ENCODE measurements at places on chromosomes 6 and 20.
A peak's percentile ranks its signal among the peaks of the same experiment; 100 is the strongest.

GRCh38 chr20:1907586-1907985, 12.4 kb downstream of the SIRPA start:
- DNase-seq = no peak

DNA sequence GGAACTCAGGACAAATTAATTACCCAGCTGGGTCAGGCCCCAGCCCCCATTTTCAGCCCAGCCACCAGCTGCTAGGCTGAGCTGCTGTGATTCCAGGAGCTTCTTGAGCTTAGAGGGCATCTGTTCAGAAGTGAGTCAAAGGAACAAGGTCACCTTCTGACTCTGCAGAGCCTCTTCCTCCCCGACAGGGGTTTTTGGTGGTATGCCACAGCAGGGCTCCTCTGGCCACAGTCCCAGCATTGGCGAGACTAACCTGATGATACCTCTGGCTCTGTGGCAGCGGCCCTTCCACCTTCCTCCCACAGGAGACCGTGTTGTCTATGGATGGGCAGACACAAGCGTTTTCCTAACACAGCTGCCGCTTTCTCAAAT, 39.7 kb downstream of the ZC3H12D start:
- peak; percentile 55 for DNase-seq

- DNase-seq = no peak
Observed at GRCh38 chr6:87182321-87182720, 27.0 kb downstream of the ZNF292 start.

DNA sequence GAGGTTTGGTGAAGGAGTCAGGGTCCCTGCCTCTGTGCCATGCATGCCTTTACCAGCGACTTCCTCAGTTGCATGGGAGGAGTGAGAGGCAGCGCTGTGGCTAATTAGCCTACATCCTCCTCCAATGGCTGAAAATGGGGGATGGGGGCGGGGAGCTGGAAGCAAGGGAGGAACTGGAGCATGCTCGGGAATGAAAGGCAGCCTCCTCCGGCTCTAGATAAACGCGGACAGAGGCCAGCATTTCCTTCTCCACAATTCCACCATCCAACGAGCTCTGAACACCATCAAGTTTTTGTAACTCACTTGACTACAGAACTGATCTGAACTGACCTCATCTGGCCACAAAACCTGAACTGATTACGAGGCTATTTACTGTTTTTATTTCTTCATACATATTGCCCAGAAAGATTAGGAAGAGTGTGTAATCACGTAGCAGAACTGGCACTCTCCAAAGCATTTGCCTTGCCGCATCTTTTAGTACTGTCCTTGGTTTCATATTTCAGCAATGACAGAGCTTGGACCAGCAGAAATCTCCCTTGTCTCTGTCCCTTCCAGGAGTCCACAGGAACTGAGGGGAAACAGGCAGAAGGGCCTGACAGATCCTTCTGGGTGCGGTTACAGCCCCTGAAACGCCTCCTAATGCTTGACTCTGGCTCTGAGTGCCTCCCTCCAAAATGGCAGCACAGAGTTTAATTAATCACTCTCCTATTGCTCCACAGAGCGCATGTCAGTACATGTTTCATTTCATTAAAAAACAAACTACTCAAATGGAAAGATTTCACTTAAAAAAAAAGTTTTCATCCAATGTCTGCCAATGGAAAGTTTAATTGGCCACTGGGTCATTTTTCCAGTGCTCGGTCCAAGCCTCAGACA, 58.2 kb upstream of the TRAF3IP2 start:
- DNase-seq = no peak

GRCh38 chr20:56664796-56665195, 35.7 kb downstream of the TFAP2C start:
- no peak for DNase-seq

GRCh38 chr6:154219250-154219649, 137.4 kb downstream of the IPCEF1 start:
- no peak for DNase-seq

DNA sequence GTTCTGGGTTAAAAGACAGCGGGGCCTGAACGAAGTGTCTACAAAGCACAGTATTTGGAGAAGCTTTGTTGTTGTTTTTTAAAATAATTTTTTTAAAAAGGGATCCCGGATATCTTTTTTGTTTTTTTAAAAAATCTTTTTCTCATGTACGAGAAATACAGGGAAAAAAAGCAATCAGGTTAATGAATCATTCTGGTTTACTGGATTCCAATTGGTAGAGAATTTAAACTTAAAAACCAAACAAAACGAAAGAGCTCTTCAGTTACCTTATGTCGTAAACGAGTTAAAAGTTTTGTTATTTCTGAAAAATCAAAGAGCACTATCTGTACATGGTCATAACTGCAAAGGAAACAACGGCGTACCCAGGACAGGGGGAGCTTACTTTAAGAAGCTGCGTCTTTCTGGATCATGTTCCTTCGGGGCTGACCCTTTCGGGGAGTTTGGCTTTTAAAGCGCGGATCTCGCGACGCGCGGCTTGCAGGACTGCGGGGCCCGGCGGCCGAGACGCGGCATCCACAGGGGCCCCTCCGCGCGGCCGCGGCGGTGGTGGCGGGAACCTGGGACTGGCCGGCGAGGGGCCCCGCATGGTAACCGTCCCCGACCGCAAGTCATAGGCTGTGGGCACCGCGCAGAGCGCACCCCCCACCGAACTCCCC, 927 bp downstream of the IL20RA start:
- no peak for DNase-seq

DNA sequence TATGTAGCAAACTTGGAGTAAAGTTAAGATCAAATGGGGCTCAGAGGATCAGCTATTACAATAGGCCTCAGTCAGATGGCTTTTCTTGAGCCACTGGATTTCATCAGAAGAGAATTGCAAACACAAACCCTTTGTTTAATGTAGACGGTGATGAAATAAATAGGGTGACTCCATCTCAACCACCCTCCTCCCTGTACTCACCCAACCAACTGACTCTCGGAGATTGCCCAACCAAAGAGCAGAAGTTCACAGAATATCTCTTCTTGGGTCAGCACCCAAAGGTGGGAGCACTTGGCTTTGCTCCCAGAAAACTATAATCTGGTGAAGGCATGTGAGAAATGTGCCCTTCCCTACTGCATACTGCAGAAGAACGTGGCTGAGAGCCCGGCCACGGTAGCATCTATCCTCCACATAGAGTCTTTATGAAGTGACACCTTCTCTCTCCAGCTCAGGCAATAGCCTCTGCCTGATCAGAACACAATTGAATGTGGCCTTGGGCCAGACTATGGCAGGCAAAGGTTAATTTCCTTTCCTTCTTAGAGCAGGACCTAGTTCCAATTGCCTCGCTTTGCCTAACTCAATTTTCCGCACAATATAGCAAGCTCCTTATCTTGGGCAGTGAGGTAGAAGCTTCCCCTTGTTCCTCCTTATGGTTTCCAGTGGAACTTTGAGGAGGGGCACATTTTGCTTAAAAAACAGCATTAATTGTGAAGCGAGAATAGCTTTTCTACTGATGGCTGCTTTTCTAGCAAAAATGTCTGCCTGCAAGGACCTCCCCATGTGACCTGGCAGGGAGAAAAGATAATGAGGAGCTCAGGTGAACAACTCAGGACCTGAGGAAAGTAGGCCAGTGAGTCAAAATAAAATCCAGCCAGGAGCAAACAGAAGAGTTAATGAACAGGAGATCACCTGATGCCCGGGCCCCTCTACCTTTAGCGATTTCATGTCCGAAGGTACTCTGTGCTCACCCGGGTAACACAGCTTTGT, 79.4 kb downstream of the GFOD1 start:
- DNase-seq = no peak

GRCh38 chr20:53652090-53652858, 58.6 kb upstream of the ZNF217 start:
- DNase-seq = no peak

Data from activated naive CD4-positive, alpha-beta T cell treated with anti-CD3 and anti-CD28 coated beads, Interleukin-2, amount 50 U/mL, for 72 hours (primary cell).